ENCODE measurements at places on chromosomes 5 and 9. TPM values are rescaled to one million over a fixed set of nuclear protein-coding genes. Genes with fewer than 3 reads are reported as not detected.
A peak's percentile ranks its signal among the peaks of the same experiment; 100 is the strongest.

DNA sequence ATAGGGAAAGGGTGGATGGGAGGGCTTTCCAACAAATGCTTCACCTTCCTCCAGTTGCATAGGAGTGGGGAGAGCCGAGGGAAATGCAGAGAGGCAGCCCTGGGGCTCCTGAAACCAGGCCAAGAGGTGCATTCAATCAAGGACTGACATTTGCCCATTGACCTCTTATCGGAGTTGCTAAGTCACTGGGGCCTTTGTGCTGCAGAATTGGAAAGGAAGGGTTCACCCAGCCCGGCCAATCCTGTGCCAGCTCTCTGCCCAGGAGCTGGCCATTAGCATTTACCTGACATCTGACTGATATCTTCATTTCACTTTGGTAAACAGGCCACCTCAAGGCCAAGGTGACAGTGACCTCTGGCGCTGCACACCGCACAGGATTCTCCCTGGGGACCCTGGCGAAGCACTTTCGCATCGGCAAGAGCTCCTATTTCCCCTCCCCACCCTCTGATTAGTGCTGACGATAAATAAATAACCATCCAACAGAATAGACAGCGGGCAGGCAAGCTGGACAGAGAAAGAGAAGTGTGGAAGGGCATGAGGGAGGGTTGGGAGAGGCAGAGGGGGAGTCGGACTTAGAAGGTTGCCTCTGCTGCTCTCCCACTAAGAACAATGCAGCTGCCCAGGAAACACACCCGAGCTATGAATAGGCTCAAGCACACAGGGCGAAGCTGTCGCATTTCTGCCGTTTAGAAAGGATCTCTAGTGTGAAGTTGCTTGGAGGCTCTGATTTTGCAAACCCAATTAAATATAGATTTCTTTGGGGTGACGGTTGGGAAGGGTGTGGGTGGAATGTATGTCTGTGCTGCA is 57.0 kb upstream of the BOD1 start:
- H3K27me3 ChIP-seq = peaks cover 11% of the 10 kb centered on the region
- no peak overlapping the region for H3K27ac ChIP-seq
- no peaks in the 10 kb centered on the region for H3K36me3 ChIP-seq
- no peak overlapping the region for H3K4me3 ChIP-seq
- DNase-seq = no peak

The OXCT1 gene
- total RNA-seq = 47.1 TPM

DNA sequence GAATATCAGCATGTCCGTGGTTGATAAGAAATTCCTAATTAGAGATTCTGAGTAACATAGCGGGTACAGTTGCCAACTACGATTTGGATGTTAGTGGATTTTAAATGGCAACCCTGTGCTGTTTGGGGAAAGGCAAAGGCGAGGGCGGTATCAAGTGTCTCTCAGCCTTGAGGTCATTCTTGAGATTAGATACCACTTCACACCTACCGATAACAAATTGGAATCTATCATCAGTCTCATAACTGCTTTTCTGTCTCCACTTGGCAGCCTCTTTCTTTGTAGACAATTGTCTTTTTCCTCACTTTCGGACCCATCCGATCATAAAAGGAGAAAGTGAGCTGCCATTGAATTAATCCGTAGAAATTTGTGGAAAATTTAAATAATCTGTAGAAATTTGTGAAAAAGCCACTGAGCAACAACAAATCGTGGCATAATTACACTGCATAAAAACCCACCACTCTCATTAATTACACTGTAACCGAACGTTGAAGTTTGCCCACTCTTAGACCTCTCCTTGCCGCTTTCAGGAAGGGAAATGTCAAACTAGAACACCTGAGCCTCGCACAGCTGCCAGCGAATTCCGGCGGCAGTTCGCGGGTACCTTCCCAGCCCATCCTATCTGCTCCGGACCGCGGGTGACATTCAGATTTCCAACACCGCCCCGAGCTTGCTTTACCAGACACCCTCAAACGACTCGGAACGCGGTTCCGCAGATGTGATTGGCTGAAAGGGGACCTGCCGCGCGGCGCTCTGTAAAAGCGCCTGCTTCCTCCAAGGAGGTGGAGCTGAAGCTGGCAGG is 849 bp upstream of the RGMB start:
- H3K4me1 ChIP-seq = peaks cover 31% of the 10 kb centered on the region
- H3K27ac ChIP-seq = peak overlapping the region; percentile 93
- DNase-seq = peak; percentile 90
- H3K27me3 ChIP-seq = no peaks in the 10 kb centered on the region
- peaks cover 4% of the 10 kb centered on the region for H3K36me3 ChIP-seq

The CDKN2B gene
- total RNA-seq = not detected

The PCDHAC2 gene
- 12.3 TPM for total RNA-seq

GRCh38 chr5:113109344-113109743 is 132.7 kb downstream of the DCP2 start:
- no peaks in the 10 kb centered on the region for H3K27me3 ChIP-seq
- no peak overlapping the region for H3K27ac ChIP-seq
- H3K36me3 ChIP-seq = peaks cover 10% of the 10 kb centered on the region
- no peak overlapping the region for H3K4me3 ChIP-seq

The PCAT7 gene
- not detected for total RNA-seq

- no peak overlapping the region for H3K4me3 ChIP-seq
- H3K4me1 ChIP-seq = peaks cover 25% of the 10 kb centered on the region
- no peaks in the 10 kb centered on the region for H3K27me3 ChIP-seq
- no peak overlapping the region for H3K27ac ChIP-seq
Observed at GRCh38 chr5:121984250-121984649, 22.5 kb downstream of the SRFBP1 start.

GRCh38 chr5:56587381-56588130 is 227.8 kb upstream of the MAP3K1 start:
- H3K4me3 ChIP-seq = no peak overlapping the region
- H3K27ac ChIP-seq = no peak overlapping the region
- H3K27me3 ChIP-seq = no peaks in the 10 kb centered on the region

DNA sequence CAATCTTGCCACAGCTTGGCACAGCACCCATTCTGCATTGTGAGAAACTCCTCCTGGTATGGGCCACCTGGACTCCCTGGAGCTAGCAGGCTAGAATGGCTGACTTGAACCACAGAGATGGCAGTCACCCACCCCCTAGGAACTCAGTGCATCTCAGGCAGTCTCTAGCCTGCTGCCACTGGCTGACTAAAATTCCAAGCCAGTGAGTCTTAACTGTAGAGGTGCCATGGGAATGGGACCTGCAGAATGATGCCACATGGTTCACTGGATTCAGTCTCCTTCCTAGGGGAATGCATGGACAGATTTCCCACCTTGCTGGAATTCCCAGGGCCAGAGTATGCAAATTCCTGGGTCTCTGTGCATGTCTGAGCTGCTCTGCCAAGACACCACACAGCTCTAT is 382.9 kb downstream of the MAN2A1 start:
- no peaks in the 10 kb centered on the region for H3K4me1 ChIP-seq
- H3K27me3 ChIP-seq = no peaks in the 10 kb centered on the region
- H3K36me3 ChIP-seq = no peaks in the 10 kb centered on the region

The HTR4 gene
- total RNA-seq = not detected

The PHF2 gene
- 21.7 TPM for total RNA-seq

DNA sequence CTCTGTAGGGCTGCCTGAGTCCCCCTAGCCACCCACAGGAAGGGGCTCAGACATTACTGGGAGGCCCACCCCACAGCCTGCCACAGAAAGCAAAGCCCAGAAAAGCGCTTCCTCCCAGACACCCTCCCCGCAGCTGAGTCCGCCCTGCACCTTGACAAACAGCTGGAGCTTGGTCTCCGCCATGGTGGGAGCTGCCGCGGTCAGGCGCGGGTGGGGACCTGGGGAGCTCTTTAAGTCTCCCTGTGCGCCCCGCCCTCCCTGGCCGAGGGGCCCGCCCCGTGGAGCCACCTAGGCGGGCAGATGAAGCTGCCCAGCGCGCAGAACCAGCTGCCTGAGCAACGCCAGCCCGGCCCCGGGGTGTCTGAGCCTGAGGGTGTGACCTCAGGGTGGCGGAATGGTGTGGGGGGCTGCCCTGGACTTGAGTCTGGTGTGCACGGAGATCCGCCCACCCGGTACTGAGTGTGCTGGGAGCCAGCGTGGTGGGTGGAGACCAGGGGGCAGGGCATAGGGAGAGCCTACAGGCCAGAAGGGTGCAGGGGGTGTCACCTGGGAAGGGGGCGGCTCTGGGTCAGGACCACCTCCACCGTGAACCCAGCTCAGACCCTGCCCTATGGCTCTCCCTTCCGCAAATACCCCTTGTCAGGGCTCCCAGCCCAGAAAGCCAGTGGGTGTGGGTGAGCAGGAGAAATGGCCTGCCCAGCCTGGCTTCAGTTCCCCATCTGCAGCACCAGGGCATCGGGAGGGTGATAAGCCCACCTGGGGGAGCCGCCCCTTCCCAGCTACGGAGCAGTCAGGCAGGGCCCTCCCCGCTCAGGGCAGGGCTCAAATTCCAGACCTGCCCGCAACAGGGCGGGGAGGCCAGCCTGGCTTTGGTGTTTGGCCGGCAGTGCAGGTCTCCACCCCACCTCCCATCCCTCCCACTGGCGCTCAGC is at the start of gene CLIC3:
Gene CLIC3 (minus strand): TSS at position 208 of the 932 bp plus-strand sequence. CDS start 25 bp downstream, at position 183.
- peak within 1 kb of the TSS; percentile 57 for H3K4me3 ChIP-seq
- peaks cover 4% of the 10 kb centered on the region for H3K4me1 ChIP-seq
- no peaks in the 10 kb centered on the region for H3K27me3 ChIP-seq
- peaks cover 8% of the 10 kb centered on the region for H3K36me3 ChIP-seq

The OSMR gene
- 86.1 TPM for total RNA-seq

The TTLL11 gene
- 13.6 TPM for total RNA-seq

DNA sequence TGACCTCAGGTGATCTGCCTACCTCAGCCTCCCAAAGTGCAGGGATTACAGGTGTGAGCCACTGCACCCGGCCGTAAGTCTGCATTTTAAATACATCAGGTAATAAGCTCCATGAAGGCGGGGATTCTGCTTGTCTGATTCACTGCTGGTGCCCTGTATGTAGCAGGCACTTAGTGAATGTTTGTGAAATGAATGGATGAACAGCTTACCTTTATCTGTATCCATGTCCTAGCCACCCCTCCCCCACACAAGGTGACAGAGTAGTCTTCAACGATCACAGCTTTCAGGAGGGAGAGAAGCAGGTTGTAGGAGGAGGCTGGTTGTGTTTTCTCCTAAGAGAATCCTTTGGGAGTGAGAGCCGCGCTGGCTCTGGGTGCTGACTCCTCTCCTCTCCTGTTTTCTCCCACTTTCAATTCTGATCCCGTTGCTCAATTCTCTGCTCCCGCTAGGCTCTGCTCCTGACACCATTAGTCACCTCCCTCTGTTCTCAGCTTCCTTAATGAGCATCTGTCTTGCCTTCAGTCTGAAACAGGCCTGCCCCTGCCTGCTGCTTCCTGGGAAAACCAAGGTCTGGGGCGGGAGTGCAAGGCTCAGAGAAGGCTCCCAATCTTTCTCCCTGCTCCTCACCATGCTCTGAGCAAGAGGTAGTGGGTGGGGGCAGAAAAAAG is 88.8 kb upstream of the CTNNA1 start:
- DNase-seq = peak; percentile 94
- peak overlapping the region; percentile 7 for H3K4me3 ChIP-seq
- no peaks in the 10 kb centered on the region for H3K27me3 ChIP-seq
- H3K36me3 ChIP-seq = no peaks in the 10 kb centered on the region
- peaks cover 35% of the 10 kb centered on the region for H3K4me1 ChIP-seq
- H3K27ac ChIP-seq = peak overlapping the region; percentile 39

The KCTD16 gene
- total RNA-seq = 0.20 TPM

The DMXL1 gene
- total RNA-seq = 45.1 TPM

The BAAT gene
- total RNA-seq = 0.14 TPM

GRCh38 chr5:91170266-91170665 is 212.9 kb downstream of the ARRDC3 start:
- peak overlapping the region; percentile 8 for H3K27ac ChIP-seq
- no peaks in the 10 kb centered on the region for H3K27me3 ChIP-seq
- H3K4me1 ChIP-seq = peaks cover 9% of the 10 kb centered on the region

The SLC25A25 gene
- 15.5 TPM for total RNA-seq

- H3K27ac ChIP-seq = no peak overlapping the region
- DNase-seq = no peak
- H3K27me3 ChIP-seq = no peaks in the 10 kb centered on the region
Observed at GRCh38 chr9:125626187-125626586, 80.8 kb downstream of the MAPKAP1 start.

GRCh38 chr9:16001856-16002255 is 449.0 kb downstream of the CCDC171 start:
- peaks cover 28% of the 10 kb centered on the region for H3K4me1 ChIP-seq
- H3K36me3 ChIP-seq = peaks cover 7% of the 10 kb centered on the region
- no peaks in the 10 kb centered on the region for H3K27me3 ChIP-seq
- H3K27ac ChIP-seq = no peak overlapping the region
- no peak overlapping the region for H3K4me3 ChIP-seq
- DNase-seq = peak; percentile 27

- DNase-seq = peak; percentile 97
- H3K27me3 ChIP-seq = peaks cover 8% of the 10 kb centered on the region
- no peak overlapping the region for H3K4me3 ChIP-seq
- peak overlapping the region; percentile 91 for H3K27ac ChIP-seq
Observed at GRCh38 chr9:114551750-114552685, 35.6 kb upstream of the ATP6V1G1 start.

DNA sequence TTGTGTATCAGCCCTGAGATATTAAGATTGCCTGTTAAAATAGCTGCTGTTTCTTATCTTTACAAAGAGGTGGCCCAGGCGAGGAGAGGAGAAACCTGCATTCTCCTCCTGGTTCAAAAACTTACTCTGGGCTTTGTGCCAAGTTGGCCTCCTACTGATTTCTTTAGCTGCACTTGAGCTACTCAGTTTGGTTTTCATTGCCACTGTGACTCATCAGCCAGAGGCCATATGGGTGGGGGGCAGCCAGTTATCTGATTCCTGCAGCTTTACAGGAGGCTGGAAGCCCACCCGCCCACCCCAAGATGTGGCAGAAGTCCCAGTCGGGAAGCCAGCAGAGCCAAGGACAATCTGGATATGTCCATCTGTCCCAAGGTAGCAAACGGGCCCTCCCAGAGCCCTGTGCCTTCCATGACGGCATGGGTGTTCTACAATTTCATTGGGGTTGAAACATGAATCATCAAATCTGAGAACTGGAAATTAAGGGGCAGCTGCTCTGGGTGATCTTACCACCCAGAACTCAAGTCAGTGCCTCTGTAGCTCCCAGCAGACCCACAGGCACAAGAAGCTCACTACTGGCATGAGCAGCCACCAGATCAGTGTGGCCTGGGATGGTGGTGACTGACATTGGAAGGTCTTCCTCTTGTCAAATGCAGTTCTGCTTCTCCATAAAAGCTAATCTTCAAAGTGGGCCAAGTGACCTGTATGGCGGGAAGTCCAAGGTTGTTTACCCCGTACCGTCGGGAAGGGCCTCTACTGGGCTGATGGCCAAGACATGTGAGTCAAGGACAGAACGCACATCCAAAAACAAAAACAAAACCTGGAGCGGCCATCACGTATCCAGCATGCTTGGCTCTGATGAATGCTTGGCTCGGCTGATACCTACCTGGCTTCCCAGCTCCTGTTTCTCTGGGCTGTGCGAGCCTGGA is 15.6 kb downstream of the FCN2 start:
- H3K27me3 ChIP-seq = peaks cover 6% of the 10 kb centered on the region
- no peak overlapping the region for H3K4me3 ChIP-seq
- H3K4me1 ChIP-seq = peaks cover 20% of the 10 kb centered on the region
- DNase-seq = peak; percentile 97
- H3K27ac ChIP-seq = peak overlapping the region; percentile 10

GRCh38 chr5:81632679-81633078 is 118.2 kb downstream of the SSBP2 start:
- H3K4me3 ChIP-seq = no peak overlapping the region
- H3K27me3 ChIP-seq = no peaks in the 10 kb centered on the region
- no peaks in the 10 kb centered on the region for H3K4me1 ChIP-seq
- DNase-seq = no peak
- H3K36me3 ChIP-seq = peaks cover 37% of the 10 kb centered on the region

- no peak overlapping the region for H3K4me3 ChIP-seq
- no peaks in the 10 kb centered on the region for H3K27me3 ChIP-seq
- no peaks in the 10 kb centered on the region for H3K4me1 ChIP-seq
- DNase-seq = no peak
- H3K27ac ChIP-seq = no peak overlapping the region
Observed at GRCh38 chr9:80605793-80606192, 1034.0 kb downstream of the TLE4 start.

The MLLT3 gene
- total RNA-seq = 0.66 TPM

The TMEM250 gene
- 43.2 TPM for total RNA-seq

The ZNF300 gene
- 15.4 TPM for total RNA-seq
